ENCODE measurements at places on chromosomes 6 and 20.

- DNase-seq: no peak
These were observed 207.6 kb downstream of the TBC1D7 start for GRCh38 chr6:13120483-13121482.

DNA sequence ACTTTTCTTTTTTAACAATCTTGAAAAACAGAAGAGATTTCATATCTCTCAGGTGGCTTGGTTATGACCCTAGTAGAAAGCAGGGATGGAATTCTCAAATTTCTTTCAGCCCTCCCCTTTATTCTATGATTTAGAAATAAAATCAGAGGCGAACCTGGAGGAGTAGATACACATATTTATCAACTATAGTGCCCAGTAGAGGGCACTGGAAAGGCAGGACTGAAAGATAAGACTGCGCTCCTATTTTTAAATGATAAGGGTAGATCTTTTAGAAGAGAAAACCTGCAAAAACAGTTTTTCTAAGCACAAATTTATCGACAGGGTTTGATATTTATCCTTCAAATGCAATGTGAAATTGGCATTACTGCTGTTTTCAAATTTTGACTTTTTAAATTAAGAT is 1296.6 kb downstream of the EPHA7 start:
- no peak for DNase-seq

- DNase-seq: peak; percentile 93
These were observed 1.1 kb upstream of the LSM14B start for GRCh38 chr20:62120990-62121775.

DNA sequence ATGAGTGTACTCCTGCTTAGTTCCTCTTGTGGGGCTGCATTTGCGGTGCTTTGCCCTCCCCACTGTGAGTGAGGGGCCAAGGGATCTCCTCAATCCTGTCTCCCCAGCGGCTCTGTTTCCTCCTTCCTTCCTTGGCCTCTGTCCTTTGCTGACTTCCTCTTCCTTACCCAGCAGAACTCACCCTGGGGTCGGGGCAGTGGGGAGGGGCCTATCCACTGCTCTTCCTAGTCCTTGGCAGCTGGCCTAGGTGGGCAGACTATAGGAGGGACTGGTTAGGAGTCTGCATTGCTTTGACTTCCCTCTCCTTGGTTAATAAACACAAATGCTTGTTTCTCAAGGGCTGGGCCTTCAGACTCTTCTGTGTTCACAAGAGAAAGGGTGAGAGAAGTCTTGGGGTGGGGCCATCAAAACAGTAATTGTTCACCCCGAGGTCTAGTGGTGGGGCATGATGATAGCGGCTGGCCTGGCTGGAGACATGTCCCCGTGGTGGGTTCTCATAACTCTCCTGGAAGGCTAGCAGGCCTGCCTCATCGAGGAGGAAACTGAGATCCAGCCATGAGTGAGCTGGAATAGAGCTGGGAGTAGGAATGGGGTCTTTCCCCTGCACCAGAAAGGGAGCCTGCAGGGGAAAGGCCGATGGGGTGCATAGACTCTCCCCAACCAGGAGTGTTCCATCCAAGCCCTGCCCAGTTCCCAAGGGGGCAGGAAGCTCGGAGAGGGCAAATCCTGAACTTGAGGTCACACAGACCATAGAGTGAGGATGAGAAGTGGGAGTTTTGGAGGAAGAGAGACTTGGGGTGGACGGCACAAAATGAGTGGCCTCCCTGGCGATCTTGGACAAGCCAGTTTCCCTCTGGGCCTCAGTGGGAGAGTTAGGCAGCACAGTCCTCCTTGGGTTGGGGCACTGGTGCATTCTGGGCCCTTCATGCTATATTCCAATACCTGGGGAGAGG is 12.7 kb downstream of the FAM110A start:
- DNase-seq: no peak

DNA sequence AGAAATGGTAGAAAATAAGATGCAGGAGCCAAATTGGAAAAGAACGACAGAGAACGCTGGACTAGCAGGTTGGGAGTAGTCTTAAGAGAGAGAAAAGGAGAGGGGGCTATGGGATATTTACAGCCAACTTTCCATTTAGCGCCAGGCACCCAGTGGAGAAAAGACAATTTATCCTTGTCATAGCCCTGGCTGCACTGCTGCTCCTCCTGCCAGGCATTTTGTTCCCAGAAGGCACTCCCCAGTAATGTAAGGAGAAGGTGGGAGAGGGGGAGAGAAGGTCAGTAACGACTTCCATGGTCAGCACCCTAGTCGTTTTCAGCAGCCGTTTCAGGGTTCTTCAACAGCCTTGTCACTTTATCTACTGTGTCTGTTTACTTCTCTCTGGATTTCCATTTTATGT is 159.0 kb downstream of the TRMT11 start:
- no peak for DNase-seq

GRCh38 chr6:132213732-132214131 is 187.5 kb downstream of the MOXD1 start:
- no peak for DNase-seq

GRCh38 chr20:48648482-48649051 is 179.2 kb downstream of the PREX1 start:
- DNase-seq: no peak

DNA sequence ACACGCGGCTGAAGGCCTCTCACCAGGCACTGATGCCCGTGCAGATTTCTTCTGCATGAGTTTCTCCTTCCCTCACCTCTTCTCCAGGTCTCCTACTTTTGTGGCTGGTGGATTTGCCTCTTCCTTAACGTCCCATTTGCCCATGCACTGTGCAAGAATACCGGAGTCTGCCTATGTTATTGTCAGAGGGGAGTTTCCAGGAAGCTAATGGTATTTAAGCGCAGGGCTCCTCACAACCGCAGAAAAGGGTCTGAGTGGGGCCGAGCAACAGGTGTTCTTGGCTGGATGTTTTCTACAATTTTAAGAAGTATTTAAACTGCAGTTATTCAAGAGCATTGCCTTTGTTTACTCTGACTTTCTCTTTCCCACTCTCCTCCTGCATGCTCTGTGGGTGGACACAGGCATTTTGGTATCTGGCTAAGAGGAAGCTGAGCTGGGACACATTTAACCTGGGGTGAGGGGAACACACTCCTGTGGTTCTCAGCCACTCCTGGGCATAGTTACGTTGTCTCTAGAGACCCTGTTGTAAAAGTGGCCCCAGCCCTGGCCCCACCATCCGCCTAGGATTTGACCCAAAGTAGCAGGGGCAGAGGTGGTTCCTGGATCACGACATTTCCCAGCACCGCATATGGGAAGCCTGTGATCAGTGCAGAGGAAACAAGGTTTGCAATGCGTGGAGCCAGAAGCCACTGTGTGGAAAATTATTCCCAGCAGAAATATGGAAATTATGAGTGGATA is 34.4 kb downstream of the GGTLC1 start:
- peak; percentile 80 for DNase-seq

DNA sequence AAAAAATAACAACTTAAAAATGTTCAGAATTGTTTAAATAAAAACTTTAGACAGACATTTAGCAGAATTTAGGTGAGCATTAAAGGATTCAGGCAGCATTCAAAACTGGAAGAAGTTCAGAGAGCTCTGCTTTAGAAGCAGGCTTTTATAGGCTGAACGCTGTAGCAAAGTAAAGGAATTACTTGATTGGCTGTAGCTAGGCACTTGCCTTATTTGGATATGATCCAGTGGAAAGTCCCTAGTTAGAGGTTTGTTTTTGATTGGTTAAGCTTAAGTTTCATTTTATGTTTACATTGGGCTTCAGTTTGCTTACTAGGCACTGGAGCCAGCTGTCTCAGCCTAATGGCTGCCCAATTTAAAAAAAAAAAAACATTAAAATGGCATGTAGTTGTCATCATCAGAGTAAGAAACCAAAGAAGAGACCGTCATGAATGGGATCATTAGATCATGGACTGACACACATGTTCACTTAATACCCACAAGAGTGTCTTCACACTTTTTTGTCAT is 65.1 kb downstream of the CBFA2T2 start:
- DNase-seq: no peak

DNA sequence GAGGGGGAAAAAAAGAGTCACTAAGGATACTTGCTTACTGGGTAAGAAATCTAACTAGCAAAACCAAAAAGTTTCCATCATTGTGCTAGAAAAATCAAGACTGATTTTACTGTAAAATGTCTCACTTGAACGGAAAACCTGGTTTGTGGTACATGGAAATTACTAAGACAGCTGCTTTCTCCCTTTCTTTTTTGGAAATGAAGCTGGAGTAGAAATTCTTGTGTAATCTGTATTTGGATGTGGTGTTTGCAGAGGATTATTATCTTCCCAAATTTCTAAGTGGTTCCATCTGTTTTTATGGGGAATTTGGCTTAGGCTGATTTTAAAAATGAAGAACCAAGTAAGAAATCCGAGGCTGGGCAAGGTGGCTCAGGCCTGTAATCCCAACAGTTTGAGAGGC is 20.4 kb downstream of the EPB41L2 start:
- no peak for DNase-seq

- DNase-seq: peak; percentile 93
These were observed 76.0 kb upstream of the CD93 start for GRCh38 chr20:23161968-23162696.

DNA sequence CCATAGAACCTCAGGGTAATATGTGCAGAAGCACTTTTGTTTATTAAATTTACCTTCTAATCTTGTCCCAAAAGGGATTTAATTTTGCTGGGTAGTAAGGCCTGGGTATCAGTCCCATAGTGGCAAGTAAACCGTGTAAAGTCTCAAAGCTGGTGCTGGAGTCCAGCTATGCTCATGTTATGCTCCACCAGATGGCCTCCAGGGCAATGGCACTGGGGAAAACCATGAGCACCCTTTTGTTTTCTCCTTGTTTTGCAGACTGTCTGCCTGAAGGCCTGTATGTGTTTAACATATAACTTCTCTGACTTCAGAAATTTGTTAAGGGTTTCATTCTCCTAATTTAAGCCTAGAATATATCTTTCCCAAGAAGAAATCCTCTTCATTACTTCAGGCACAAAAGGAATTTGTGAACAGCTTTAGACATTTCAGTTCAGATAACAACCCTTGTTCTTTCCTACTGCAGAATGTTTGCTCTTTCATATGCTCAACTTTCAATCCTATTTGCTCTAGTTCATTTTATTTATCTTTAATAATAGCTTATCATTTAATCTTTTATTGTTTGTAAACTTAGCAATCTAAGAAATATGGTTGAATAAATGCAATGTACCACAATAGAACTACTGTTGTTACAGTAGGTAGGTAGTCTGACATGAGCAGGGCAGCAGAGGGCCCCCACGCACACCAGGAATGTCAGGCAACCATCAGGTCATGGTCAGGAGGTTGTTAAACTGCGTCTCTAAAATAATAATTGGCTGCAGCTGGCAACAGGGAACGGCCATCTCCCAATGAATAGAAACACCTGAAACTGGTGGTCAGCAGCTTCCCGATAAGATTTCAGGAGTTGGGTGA is 162.8 kb downstream of the TENT5A start:
- DNase-seq: no peak

- no peak for DNase-seq
These were observed 11.2 kb downstream of the ZBTB2 start for GRCh38 chr6:151379933-151380847.

GRCh38 chr6:118656847-118657451 is 5.6 kb upstream of the CEP85L start:
- DNase-seq: no peak

GRCh38 chr6:64014595-64014994 is 379.0 kb downstream of the PHF3 start:
- DNase-seq: no peak

DNA sequence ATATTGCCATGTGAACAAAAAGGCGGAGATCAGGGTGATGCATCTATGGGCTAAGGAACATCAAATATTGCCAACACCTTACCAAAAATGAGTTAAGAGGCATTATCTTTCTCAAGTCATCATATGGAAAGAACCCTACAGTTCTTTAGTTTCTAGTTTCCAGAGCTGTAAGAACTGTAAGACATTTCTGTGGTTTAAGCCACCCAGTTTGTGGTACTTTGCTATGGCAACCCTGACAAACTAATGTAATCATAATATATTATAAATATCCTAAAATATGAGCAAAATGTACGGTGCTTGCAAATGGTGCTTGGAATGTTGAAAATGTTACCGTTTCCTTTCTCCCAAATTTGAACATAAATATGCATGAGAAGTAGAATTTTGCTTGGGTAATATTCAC is 349.6 kb downstream of the PHF3 start:
- DNase-seq: no peak

- no peak for DNase-seq
These were observed 1.8 kb downstream of the MOXD1 start for GRCh38 chr6:132399376-132400074.

- DNase-seq: no peak
These were observed 343 bp downstream of the SNAP91 start for GRCh38 chr6:83708546-83708969.

GRCh38 chr6:12548526-12548925 is 168.0 kb upstream of the PHACTR1 start:
- no peak for DNase-seq

DNA sequence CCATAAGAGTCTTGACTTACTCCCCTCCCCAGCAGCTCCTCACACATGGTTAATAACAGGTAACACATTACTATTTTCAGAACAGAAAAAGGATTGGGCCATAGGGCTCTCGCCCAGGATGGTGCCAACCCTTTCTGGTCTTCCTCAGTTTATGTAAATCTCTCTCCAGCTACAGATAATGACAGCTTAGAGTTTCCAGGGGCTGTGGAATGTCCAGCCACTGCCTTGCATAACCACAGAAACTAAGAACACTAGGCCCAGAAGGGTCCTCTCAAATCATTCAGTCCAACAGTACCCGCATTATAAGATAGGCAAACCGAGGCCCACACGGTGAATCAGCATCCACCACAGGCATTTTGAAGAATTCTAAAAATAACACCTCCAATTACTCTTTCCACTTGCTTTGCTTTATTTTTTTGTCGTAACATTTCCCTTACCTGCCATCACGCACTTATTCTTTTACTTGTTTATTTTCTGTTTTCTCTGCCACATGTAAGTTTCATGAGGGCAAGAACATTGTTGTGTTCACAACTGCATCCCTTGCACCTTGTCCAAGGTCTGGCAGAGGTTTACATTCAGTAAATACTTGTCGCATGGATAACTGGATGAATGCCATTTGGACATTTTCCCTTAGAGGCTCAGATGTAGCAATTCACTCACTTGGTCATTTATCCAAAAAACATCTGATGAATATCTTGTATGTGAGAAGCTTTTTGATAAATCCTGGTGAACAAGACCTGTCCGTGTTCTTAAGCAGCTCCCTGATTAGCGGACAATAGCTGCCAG is 6.4 kb upstream of the SDC4 start:
- DNase-seq: no peak

DNA sequence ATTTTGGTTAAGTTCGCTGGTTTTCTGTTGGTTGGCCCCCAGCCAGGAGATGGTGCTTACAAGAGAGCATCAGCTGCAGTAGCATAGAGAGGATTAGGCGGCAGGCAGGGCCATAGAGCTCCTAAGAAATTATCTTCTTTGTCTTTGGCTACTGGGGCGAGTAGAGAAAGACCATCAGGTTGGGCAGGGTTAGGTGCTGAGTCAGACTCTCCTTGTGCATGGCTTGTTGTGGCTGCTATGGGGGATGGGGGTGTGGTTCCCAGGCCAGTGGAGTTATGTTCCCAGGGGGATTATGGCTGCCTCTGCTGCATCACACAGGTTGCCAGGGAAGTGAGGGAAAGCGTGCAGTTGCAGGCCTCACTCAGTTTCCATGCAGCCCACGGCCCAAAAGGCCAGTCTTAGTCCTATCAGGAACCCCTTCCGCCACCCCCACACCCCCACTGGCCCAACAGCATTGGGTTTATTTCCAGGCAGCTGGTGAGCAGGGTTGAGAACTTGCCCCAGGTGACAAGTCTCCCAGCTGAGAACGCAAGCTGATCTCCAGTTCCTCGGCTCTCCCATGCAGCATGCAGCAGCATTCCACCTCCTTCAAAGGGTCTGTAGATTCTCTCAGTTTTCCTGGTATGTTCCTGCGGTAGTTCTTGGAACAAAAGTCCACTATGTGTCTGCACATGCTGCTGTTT is 243.7 kb downstream of the UTRN start:
- no peak for DNase-seq

GRCh38 chr6:20802596-20802995 is 268.3 kb downstream of the CDKAL1 start:
- no peak for DNase-seq

All from esophagus muscularis mucosa (tissue), 4 donors.